NB4 (cell line): ENCODE measurements at places on chromosomes 12 and 14.

DNA sequence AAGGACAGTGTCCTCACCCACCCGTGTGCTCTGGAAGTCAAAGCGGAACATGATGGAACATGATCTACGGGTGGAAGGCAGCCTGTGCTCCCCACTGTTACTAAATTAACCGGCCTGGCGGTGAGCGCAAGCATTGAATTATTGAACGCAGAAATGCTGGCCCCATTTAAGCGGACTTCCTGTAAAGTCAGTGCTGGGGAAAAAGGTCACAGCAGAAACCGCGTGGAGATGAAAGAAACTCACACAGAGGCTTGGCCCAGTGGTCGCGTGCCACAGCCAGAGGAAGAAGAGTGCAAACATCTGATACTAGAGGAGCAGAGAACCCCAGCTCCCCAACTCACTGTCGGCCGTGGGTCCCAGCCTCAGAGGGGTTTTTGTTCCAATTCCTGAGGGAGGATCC is 321.2 kb downstream of the ADGRD1 start:
- DNase-seq: no peak

- no peak for DNase-seq
Measured at GRCh38 chr14:30484976-30485375, 74.0 kb upstream of the G2E3 start.

DNA sequence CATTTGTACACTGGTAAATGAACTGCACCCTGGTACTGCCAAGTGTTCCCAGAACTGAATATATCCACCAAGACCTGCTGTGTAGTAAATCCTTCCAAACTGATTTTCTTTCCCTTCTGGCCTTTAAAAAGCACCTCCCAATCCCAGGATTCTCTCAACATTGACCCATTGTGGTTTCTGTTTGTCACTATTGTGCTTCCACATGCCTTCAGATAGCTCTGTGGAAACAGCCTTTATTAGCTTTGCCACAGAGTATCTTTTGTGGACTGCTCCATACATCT is 949 bp upstream of the KIF21A start:
- DNase-seq: no peak

GRCh38 chr12:21169878-21170472 is 39.0 kb downstream of the SLCO1B1 start:
- DNase-seq: peak; percentile 85

DNA sequence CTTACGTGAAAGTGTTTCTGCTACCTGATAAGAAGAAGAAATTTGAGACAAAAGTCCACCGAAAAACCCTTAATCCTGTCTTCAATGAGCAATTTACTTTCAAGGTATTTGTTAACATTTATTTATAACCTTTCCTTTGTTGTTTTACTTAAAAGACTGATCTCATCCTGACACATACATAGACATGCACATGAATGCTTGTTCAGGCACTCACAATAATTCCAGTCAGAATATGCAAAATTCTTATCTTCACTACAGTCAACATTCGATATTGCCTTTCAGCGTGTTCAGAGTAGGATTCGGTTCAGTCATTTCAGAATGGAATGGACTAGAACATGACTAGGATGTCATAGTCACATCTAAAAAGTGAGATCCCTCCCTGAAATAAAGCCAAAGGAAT is 394.6 kb downstream of the PAWR start:
- no peak for DNase-seq
